ENCODE measurements at places on chromosomes 12 and 14.
A peak's percentile ranks its signal among the peaks of the same experiment; 100 is the strongest.

GRCh38 chr12:32437095-32437515 lies 37.7 kb downstream of the FGD4 start:
- DNase-seq, result peak; percentile 87

DNA sequence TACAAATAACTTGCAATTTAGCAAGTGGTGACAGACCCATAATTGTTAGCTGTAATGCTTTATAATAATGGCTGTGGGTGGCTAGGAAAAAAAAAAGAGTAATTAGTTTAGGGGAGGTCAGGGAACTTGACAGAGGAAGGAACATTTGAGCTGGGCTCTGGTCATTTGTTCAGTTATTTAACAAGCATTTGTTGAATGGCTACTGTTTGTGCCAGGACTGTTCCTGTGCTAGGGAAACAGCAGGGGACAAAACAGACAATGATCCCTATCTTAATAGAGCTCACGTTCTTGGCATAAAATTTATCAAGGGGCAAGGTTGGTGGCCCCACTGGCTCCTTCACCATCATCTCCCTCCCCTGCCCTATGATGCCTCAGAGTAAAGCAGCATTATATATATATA lies 18.5 kb downstream of the CHST11 start:
- DNase-seq, result no peak

GRCh38 chr14:89493877-89494634 lies 77.0 kb upstream of the FOXN3 start:
- DNase-seq, result no peak

DNA sequence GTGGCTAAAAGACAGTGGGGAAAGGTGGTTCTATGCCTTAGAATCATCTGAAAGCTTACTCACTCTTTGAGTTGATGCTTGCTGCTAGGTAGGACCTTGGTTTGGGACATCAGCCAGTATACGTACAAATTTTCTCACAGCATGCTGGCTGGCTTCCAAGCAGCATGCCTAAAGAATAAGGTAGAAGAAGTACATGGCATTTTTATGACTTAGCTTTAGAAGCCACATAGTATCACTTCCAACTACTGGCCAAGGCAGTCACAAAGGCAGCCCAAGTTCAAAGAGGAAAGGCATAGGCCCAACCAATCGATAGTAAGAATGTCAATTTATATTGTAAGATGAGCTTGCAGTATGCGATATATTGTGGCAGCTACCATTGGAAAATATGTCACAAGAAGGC lies 284.2 kb upstream of the CAND1 start:
- DNase-seq, result no peak

DNA sequence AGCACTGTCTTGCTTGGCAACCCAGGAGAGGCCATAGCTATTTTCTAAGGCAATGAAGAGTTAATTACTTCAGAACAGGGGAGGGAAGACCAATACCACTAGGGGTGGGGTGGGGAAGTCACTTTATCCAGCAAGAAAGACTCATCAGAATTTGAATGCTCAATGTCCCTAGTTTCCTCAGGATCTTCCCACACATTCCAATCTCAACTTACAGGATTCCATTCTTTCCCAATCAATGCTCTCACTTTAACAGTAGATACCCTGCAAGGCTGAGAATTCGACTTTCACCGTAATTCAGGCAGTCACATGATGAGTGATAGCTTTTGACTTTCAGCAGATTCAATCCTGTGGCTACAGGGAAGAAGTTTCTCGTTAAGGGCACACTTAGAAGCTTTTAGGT lies 526.6 kb upstream of the SEL1L start:
- no peak for DNase-seq

GRCh38 chr14:22412926-22413411 lies 176.1 kb downstream of the DAD1 start:
- DNase-seq, result peak; percentile 81

DNA sequence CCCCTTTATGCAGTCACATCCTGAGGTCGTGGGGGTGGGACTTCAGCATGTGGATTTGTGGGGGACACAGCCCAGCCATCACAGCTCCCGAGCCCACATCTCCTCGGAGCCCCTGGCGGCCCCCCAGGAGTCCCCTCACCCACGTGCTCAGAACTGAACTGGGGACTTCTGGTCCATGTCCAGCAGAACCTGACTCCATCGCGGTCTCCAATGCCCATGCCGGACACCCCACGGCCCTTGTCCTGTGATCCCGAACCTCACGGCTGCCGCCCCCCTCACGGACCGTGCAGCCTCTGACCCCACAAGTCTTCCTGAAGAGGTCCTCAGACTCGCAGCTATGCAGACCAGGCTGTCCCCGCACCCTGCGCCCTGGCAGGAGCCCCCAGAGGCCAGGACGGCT lies 13.5 kb upstream of the FBRSL1 start:
- no peak for DNase-seq

GRCh38 chr12:121713257-121713777 lies 765 bp downstream of the TMEM120B start:
- no peak for DNase-seq

DNA sequence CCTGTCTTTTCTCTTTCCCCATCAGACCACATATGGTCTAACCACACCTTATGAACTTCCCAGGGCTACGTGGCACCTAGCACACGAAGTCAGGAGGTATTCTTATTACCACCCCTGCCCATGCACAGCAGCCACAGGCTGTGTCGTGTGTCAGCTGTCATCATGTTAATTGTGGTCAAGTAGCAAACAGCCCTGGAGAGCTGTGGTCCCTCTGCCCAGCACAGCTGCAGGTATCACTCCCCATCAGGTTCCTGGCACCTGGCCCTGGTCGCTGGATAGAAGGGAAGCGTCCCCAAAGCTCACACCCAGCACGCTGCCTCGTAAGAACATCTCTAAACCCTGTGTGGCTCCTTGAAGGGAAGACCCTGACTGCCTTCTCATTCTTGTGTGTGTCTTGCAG lies 45.4 kb downstream of the CLMN start:
- no peak for DNase-seq

DNA sequence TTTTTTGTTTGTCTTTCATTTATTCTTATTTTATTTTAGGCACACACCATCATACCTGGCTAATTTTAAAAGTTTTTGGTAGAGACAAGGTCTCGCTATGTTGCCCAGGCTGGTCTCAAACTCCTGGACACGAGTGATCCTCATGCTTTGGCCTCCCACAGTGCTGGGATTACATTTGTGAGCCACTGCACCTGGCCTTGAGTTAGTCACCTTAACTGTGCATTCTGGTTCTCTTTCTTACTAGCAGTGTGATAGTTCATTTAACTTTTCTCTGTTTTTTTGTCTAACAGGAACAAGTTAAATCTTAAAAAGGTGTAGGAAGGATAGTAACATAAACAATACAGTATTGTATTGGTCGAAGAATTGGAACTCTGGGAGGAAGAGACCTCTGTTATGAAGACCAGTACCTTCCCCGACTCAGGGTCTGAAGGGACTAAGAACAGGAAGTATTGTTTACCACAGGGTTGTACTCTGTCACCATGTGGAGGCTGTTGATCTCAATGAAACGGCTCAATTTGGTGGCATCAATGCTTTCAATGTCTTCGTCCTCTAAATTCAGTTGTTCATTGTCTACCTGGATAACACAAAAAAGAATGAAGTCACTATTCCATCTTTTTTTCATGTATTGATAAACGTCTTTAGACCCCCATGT lies 17.7 kb downstream of the ERP27 start:
- DNase-seq, result no peak

- no peak for DNase-seq
Measured at GRCh38 chr12:25629341-25629740, 76.3 kb upstream of the LMNTD1 start.

- no peak for DNase-seq
Measured at GRCh38 chr12:65614259-65614889, 209.9 kb upstream of the HMGA2 start.

DNA sequence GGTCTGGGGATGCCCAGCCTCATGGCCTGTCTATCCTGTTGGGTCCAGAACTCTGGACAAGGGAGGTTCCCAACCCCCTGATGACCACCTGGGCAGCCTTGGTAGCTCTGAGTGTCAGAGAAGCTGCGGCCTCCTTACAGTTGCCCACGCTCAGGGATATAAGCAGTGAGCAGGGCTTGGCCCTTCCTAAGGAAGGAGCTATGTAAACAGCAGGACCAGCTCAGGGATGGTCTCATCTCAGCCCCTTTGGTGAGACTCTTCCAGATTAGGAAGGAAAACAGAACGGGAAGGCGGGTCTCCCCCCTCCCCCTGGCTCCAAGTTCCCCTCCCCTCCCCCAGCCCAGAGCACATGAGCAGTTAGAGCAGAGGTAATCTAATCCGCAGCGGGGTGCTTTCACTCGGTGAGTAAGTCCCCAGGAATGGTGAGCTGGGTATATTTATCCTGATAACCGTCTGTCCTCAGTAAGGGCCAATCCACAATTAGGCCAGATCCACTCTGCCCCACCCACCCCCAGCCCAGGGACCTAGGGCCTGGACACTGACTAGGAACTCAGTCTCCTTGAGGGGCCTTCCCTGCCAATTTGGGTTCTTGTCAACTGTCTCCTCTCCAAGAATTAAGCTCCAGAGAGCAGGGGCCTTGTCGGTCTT lies 29.5 kb upstream of the RPLP0 start:
- peak; percentile 98 for DNase-seq

DNA sequence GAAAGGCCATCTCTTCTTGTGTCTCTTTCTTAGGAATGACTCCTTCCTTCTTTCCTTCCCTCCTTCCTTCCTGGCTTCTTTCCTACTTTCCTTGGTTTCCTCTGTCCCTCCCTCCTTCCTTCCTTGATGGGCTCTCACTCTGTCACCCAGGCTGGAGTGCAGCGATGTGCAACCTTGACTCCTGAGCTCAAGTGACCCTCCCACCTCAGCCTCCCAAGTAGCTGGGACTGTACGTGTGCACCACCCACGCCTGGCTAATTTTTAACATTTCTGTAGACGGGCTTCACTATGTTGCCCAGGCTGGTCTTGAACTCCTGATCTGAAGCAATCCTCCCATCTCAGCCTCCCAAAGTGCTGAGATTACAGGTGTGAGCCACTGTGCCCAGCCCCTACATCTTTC lies 10.9 kb upstream of the P2RX7 start:
- DNase-seq, result no peak

DNA sequence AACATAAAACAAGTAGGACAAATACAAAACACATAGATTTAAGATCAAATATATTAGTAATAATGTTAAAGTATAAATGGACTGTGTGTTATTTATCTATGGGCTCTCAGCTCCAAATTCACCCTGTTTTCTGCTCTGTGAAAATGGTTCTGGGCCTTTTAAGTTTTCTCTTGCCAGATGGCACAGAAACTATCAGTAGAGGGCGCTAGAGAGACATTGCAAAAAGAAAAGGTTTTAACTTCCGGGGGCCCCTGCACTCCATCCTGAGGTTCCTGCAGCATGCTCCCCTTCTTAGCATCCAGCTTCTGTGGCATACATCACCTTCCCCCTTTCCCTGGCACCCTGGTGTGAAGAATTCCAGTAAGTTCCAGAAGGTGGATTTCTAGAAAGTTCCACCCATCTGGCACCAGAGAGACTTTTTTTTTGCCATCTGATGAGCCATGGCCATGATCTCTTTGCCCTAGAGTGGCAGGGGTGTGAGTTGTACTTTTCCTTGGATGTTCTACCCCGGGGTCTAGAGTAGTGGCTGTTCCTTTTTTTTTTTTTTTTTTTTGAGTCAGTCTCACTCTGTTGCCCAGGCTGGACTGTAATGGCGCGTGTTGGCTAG lies 29.3 kb downstream of the ZCRB1 start:
- no peak for DNase-seq

- DNase-seq, result no peak
Measured at GRCh38 chr12:1328391-1328790, 266.0 kb downstream of the FBXL14 start.

GRCh38 chr14:92952481-92953298 lies 29.7 kb downstream of the CHGA start:
- DNase-seq, result no peak

- DNase-seq, result no peak
Measured at GRCh38 chr12:53211476-53212381, 4.7 kb upstream of the ITGB7 start.

GRCh38 chr12:69988481-69989321 lies 163.7 kb downstream of the MYRFL start:
- DNase-seq, result peak; percentile 90

GRCh38 chr14:80390906-80391305 lies 179.6 kb upstream of the DIO2 start:
- peak; percentile 83 for DNase-seq

- no peak for DNase-seq
Measured at GRCh38 chr12:56722832-56723231, 2.3 kb downstream of the NACA start.

GRCh38 chr14:101992708-101993107 lies 28.3 kb downstream of the DYNC1H1 start:
- no peak for DNase-seq

DNA sequence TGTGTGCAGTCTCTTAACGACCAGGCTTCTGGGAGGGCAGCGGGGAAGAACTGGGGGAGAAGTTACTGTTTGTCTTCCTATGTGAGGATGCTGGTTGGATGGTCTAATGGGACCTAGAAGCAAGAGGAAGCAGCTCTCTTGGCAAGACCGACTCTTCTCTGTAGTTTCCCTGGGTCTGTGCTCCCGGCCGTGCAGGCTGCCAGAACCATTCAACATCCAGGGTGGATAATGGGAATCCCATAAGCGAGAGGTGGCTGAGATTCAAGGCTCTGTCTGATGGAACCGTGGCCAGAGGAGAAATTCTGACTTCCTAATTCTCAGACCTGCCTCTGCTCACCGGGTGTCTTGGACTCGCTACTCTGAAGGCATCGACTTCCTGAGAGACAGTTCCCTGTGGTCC lies 561.0 kb upstream of the TBX3 start:
- no peak for DNase-seq

DNA sequence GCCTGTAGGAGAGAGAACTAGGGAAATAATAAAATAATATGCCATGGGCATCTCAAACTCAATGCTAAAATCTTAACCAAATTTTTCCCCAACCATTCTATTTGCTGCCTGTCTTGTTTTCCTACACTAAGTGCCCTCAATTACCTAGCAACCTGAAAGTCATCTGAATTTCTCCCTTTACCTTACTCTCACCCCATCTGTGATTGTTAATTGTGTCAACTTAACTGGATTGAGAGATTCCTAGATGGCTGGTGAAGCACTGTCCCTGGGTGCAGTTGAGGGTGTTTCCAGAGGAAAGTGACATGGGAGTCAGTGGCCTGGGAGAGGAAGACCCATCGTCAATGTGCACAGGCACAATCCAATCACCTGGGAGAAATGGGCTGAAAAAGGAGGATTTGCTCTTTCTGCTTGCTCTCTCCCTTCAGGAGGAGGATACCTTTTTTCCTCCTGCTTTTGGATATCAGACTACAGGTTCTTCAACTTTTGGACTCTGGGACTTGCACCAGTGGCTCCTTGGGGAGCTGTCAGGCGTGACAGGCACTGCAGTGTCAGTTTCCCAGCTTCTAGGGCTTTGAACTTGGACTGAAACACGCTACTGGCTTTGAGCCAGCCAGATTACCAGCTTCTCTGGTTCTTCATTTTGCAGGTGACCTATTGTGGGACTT lies 100.1 kb downstream of the PPP1R12A start:
- no peak for DNase-seq

GRCh38 chr14:68486033-68486732 lies 306.7 kb downstream of the ZFP36L1 start:
- DNase-seq, result no peak

DNA sequence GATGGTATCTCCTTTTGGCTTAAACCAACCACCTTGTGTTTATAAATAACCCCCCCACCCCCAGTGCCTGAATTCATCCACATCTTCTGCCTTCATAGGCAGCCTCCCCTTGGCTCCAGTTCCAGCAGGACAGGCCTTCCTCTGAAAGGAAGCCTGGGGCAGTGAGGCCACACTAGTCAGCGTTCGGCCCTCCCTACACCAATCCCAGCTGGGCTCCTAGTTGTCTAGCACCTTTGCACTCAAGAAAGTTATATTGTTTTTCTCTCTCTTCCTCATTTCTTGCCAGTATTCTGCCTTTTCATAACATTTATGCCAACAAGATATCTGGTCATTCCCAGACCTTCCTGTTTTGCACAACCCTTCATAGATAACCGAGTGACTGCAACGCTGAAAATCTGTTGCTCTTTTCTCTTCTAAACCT lies 73.1 kb upstream of the ACTN1 start:
- DNase-seq, result no peak
